Chondrocyte (in vitro differentiated cells): ENCODE measurements at places on chromosomes 2 and 18. TPM values are rescaled to one million over a fixed set of nuclear protein-coding genes. Genes with fewer than 3 reads are reported as not detected.

Gene ANKRD44
- total RNA-seq: 21.4 to 45.8 TPM (median 26.1 TPM) in 3 replicates

Gene STK17B
- total RNA-seq: 35.4 to 50.2 TPM (median 37.2 TPM) in 3 replicates

Gene MAPK4
- 0.28 to 0.30 TPM in 2 of 3 replicates, not detected in the other for total RNA-seq

Gene ATP6V1B1
- 3.7 to 5.0 TPM (median 3.9 TPM) in 3 replicates for total RNA-seq

Gene CYTIP
- total RNA-seq: 0.27 to 0.85 TPM in 2 of 3 replicates, not detected in the other

Gene LBH
- 88.6 to 96.6 TPM (median 88.8 TPM) in 3 replicates for total RNA-seq

Gene KCMF1
- total RNA-seq: 76.0 to 101 TPM (median 95.8 TPM) in 3 replicates

Gene CCDC68
- total RNA-seq: not detected in 3 replicates
